ENCODE measurements at places on chromosomes 12 and 14.

GRCh38 chr12:77841521-77841920 lies 10.8 kb downstream of the NAV3 start:
- no peak for DNase-seq

- DNase-seq, result no peak
These were observed 525.4 kb downstream of the TMEM121 start for GRCh38 chr14:106051796-106052195.

DNA sequence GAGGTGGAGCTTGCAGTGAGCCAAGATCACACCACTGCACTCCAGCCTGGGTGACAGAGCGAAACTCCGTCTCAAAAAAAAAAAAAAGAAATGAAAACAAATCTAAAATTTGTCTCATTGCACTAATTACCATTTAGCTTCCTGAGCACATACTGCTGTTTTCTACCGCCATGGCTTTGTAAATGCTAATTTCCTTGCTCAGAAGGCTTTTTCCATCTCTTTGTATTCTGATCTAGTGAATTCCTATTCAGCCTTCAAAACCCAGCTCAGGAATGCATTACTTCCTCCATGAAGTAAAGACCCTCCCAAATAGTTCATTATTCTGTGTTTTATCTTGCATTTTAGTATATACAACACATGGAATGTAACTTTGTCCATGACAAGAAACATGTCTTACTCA lies 33.6 kb downstream of the CEP83 start:
- DNase-seq, result no peak

DNA sequence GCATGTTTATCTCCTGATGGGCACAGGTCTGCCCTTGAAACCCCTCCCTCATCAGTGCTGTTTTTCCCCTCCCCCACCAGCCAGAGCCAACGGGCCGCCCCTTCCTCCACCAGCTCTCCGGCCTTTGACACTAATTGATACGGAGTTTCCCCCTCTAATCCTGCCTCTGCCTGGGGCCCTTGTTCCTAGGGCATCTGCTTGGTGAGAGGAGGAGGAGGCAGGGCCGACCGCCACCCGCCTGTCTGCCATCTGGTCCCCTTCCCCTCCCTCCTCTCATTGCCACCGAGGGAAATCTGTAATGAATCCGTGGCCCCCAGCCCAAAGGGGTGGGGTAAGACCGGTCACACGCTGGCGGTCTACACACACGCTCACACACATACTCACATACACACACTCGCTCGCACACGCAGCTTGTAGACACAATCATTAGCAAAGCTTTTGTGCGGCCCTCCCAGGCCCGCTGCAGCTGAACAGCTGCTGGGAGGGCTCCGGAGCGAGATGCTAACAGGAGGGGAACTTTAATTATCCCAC lies 27.4 kb downstream of the SRRM4 start:
- DNase-seq, result no peak

All from activated T-cell treated with anti-CD3 and anti-CD28 coated beads, Interleukin-2, amount 50 U/mL, for 1 hour (primary cell).